ENCODE measurements at places on chromosomes 2 and 18.

DNA sequence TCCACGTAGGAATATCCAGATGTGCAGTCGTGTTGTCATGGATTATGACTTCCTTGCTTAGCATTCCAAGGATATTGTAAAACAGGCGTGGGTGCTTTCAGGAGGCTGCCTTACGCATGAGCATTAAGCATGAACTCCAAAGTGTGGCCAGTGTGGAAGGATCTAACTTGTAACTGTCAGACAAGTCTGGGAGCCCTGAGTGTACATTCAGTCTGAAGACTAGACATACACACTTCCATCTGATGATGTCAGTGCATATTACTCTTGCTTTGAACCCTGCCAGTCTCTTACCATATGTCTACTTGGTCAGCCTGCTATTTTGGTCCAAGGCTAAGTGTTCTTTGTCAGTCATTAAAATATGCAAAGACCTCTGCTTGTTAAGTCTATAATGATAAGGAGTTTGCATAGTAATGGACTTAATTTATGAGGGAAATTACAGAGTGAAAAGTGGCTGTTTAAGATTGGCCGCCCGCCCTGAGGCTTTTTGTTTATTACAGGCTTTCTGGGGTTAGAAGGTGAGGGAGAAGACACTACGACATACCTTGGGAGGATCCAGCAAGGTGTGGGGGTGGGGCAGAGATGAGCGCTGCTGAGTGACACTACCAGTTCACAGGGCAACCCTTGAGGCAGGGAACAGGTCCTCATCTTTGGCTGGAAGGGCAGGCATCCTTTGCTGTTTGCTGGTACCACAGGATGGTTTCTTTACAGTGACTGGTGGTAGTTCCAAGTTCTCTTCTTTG is 48.3 kb downstream of the CABLES1 start:
- DNase-seq, result peak; percentile 90

DNA sequence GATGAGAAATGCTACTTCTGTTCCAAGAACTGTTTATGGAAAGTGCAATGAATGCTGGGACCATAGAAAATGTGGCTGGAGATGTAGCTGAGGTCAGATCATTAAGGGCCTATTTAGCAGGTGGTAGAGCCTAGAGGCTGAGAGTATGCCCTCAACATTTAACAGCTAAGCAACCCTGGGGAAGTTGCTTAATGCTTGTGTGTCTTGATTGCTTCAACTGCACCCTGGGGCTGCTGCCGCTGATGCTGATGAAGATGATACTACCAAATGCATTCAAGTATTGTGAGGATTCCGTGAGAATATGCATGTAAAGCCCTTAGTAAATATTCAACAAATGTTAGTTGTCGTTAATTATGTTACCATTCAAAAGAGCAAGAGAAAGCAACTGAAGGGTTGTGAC is 273.2 kb downstream of the BCL11A start:
- DNase-seq, result no peak

- peak; percentile 50 for DNase-seq
Measured at GRCh38 chr2:232325324-232326273, 53.0 kb upstream of the ALPP start.

GRCh38 chr2:232890896-232891601 is 21.0 kb downstream of the SNORC start:
- DNase-seq, result peak; percentile 79

DNA sequence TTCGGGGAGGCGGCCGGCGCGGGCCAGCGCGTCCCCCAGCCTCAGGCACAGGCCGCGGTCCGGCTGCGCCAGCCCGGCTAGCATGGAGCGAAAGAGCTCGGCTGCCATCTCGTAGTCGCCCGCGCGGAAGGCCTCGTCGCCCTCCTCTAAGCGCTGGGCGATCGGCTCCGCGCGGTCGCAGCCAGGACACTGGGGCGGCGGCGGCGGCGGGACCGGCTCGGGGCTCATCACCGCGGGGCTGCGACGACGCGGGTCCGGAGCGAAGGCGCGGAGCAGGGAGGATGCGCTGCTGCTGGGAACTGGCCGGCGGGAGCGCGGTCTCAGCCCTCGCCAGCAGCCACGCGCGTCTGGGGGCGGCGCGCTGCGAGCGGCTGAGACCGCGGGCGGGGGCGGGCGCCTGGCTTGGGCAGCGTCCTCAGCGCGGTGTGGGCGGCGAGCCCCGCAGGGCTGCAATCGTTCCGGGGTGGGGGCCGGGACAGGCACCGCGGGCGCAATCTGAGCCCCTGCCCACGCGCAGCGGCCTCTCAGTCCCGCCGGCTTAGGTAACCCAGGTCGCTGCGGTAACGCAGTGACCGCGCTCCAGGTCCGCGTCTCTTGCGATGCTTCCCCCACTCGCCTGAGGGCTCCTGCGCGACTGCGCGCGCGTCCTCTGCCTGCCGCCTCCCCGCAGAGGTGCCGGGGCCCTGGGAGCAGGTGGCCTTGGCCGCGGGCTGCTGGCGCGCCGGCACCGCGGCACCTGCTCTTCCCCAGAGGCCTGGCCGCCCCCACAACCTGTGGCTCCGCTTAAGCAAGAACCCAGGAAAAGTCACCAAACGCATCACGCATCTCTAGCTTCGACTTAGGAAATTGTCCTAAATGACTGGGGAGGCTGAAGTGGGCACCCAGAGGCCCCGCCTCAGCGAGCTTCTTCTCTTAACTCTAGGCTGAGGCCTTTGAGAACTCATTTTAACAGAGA is at the start of gene LONRF2:
TSS of gene LONRF2 (minus strand) at position 636 of the 955 bp plus-strand sequence. CDS start at position 228, 408 bp downstream.
- no peak for DNase-seq

DNA sequence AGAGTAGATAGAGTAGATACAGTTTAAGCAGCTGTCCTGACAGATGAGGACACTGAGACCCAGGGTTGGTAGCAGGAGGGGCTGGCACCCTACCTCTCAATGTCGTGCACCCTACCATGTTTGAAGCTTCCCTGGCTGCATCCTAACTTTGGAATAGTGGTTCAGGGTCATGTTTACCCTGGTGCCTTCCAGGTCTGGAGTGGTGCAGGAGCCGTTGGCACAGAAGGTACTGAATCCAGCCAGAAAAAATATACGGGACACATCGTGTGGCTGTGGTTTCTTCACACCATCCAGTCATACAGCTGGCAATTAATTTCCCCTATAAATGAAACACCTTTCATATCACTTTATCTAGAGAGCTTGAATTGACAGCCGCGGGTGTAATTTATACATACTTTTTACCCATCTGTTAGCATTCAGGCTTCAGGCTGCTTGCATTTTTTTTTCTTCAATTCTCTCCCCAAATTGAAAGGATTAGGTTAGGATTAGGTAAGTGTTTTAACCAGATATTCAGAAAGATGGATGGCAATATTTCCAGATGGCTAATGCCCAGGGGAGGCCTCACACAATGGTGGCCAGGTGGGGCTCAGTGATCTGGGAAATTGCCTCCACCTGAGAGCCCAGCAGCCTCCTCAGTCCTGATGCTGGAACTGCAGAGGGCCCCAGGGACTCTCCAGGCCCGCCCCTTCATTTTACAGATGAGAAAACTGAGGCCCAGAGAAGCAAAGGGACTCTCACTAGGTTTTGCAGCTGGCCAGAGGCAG is 127.0 kb downstream of the CELF4 start:
- DNase-seq, result no peak

- DNase-seq, result no peak
Measured at GRCh38 chr2:135960656-135961551, 24.5 kb downstream of the DARS1 start.

Measured in EH (cell line).